Stimulated activated CD4-positive, alpha-beta T cell treated with anti-CD3 and anti-CD28 coated beads, Interleukin-12 subunit alpha, Interleukin-12 subunit beta, amount 100 ng/mL, for 24 hours (primary cell): ENCODE measurements at places on chromosomes 5 and 9.
A peak's percentile ranks its signal among the peaks of the same experiment; 100 is the strongest.

GRCh38 chr9:14887149-14887548 lies 23.1 kb downstream of the FREM1 start:
- DNase-seq, result no peak

GRCh38 chr5:38226091-38226490 lies 32.3 kb upstream of the EGFLAM start:
- DNase-seq, result no peak

DNA sequence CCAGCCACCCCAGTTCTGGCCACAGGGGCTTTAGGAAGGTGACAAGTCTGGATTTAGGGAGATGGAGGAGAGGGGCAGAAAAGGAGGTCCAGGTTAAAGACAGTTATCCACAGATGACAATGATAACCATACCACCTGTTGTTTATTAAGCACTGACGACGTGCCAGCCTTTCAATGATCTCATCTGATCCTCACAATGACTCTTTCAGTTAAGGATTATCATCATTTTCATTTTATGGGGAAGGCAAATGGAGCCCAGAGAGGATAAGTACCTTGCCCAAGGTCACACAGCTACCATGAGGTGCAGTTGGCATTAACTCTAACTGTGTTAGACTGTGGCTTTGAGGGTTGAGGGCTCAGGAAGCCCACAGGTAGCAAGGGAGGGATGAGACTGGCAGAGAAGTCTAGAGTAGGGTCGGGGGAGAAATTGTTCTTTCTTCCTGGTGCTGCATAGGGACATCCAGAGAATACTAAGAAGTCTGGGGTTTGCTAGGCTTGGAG lies 21.5 kb upstream of the JADE2 start:
- no peak for DNase-seq

DNA sequence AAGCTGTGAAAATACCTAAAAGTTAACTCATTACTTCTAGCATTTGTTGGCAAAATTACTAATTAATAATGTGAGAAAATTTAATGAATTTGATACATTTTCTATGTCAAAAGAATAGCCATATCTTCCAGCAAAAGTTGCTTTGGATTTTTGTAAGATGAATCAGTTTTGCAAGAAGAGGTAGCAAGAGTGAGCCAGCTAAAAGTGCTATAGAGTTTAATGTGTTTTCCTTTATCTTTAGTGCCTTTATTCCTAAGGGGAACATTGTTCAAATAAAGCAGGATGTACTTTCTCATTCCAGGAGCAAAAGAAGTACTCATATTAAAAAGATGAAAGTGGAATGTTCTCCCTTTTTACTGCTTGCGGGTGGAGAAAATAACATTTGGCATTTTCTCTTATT lies 622.2 kb downstream of the ANXA1 start:
- DNase-seq, result no peak

GRCh38 chr9:89477811-89478630 lies 19.9 kb downstream of the SEMA4D start:
- no peak for DNase-seq

- no peak for DNase-seq
Measured at GRCh38 chr5:112227911-112228631, 191.0 kb downstream of the EPB41L4A start.

DNA sequence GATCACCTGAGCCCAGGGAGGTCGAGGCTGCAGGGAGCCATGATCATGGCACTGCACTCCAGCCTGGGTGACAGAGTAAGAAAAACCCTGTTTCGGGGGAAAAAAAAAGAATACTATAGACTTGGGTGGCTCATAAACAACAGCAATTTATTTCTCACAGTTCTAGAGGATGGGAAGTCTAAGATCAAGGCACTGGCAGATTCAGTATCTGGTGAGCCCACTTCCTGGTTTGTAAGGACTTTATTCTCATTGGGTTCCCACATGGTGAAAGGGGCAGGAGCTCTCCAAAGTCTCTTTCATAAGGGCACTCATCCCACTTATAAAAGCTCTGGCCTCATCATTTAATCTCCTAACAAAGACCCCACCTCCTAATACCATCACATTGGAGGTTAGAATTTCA lies 8.7 kb downstream of the HINT1 start:
- no peak for DNase-seq

DNA sequence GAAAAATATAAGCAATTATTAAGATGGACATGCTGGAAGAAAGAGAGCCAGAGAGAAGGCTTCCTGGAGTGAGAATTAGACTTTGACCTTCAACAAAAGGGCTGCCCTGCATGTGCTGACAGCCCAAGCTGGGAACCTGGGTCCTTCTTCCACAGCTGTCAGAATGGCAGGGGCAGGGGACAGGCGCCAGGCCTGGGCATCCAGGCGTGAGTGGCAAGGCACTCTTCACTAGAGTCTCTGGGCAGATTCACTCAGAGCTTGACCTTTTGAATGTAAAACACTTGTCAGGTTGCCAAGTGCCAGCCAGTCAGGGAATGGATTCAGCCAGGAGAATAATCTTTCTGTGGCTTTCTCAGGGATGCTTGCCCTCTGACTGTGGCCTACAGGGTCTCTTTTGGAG lies 119.1 kb upstream of the CLINT1 start:
- no peak for DNase-seq

DNA sequence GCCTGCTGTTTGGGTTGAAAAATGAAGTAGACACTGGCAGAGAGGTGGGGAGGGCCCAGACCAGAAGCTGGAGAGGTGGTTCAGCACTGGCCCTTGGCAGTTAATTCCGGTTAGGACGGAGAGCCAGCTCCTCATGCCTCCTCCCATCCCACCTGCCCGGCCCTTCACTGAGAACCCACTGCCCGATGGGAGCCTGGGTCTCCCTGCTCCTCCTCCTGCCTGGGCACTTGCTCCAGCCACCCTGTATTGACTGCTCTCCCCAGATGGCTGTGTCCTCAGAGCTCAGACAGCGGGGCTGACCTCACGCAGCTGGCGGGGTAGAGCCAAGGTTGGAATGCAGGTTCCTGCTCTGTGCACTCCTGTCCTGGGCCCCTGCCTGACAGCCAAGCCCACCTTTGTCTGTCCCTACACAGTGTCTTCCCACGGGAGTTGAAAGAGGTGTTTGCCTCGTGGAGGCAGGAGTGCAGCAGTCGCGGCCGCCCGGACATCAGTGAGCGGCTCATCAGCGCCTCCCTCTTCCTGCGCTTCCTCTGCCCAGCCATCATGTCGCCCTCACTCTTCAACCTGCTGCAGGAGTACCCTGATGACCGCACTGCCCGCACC lies 114.7 kb downstream of the DAB2IP start:
- no peak for DNase-seq

GRCh38 chr9:95425910-95426551 lies 90.7 kb downstream of the PTCH1 start:
- DNase-seq, result no peak

- DNase-seq, result no peak
Measured at GRCh38 chr9:33619666-33620404, 95.8 kb downstream of the ANKRD18B start.

DNA sequence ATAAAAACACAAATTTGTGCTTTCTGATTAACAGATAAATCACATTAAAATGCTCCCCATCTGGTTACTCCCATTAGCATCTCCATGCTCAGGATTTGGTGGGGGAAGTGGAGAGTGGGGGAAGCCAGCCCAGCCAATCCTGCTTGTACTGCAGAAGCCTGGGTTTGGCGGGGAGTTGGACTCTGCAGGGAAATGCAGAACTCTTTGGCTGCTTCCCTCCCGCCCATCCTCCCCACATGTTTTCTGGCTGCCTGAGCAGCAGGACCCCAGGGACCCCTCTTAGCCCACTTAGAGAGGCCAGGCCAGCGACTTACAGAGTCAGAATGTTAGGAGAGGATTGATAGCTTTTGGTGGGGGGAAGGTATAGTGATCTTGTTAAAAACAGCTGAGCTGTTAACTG lies 59.5 kb upstream of the FOXI1 start:
- no peak for DNase-seq

- DNase-seq, result no peak
Measured at GRCh38 chr5:16809010-16809394, 127.1 kb downstream of the MYO10 start.

- DNase-seq, result no peak
Measured at GRCh38 chr9:35690294-35690613, 529 bp upstream of the TPM2 start.

GRCh38 chr5:57770039-57770438 lies 287.4 kb upstream of the ACTBL2 start:
- DNase-seq, result no peak

GRCh38 chr9:131668439-131669268 lies 71.2 kb downstream of the RAPGEF1 start:
- peak; percentile 60 for DNase-seq

- DNase-seq, result no peak
Measured at GRCh38 chr9:93132946-93133680, 938 bp downstream of the NINJ1 start.

DNA sequence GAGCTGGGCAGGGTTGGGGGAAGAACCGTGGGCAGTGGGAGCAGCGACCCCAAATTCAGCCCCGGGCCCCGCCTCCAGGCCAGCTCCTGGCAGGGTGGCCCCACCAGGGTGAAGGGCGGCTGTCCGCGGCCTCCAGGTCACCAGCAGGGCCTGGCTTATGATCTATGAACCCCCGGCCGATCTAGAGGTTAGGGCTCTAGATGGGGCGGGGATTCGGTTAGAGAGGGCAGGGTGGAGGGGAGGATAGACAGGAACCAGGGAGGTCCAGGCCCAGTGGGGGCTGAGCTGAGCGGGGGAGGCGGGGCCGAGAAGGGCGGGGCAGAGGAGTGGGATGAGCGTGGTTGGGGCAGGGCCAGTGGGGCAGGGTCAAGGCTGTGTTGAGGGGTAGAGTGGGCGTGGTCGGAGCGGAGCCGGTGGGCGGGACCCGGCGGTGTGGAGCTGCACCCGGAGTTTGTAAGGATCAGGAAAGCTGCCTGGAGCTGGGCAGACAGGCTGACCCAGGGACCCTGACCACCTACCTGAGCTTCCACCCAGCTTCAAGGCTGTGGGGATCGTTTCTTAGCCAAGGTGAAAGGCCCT lies 29.3 kb upstream of the OBP2B start:
- DNase-seq, result peak; percentile 5

GRCh38 chr9:38144421-38144820 lies 75.4 kb upstream of the SHB start:
- DNase-seq, result no peak

DNA sequence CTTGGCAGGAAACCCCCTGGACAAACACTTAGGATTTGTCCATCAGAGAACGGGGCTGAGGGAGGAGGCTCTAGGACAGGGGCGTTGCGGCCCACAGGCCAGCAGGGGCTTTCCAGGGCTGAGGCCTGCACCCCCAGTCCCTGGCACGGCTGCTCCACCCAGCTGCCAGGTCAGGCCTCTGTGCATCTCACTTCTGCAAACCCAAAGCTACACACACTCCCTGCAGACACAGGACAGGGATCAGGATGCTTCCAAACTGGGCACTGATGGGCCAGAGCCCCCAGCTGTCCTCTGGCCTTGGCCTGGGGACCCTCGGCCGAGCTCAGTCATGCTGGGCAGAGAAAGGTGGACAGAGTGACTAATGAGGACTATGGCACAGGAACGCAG lies 106.2 kb upstream of the SARDH start:
- DNase-seq, result no peak

DNA sequence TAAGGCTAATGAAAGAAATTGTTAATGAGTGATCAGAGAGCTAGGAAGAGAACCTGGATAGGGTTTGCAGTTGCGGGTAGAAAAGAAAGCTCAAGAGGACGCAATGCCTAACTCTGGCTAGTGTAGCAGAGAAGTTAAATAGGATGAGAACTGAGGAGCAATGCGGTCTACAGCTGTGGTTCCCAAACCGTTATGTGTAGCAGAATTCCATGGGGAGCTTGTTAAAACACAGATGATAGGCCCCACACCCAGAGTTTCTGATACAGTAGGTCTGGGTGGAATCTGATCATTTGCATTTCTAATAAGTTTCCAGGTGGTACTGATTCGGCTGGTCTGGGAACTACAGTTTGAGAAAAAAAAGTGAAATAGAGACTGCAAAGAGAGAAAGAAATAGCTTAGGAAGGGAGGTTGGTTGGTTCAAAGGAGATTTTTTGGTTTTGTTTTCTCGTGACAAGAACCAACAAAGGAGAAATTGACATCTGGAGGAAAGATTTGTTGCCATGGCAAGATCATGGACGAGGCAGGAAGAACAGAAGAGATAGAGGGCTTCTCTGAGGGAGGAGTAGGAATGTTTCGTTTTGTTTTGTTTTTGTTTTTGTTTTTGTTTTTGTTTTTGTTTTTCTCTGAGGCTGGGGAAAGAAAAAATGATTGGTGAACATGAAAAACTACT lies 276.1 kb downstream of the ARRDC3 start:
- DNase-seq, result no peak

DNA sequence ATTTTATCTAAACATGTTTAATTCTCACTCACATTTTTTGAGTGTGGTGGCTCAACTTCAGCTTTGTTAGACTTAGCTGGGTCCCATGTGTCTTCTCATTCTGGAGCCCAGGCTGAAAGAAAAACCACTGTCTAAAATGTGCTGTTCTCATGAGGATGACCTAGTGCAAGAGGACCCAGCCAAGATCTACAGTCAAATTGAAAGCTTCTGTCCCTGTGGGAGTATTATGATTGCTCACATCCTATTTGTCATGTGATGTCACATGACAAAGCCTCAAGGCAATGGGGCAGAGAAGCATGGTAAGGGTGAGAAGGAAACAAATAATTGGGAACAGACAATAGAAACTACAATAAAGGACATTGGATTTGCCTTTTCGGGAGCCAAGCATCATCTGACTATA lies 113.4 kb upstream of the ASTN2 start:
- no peak for DNase-seq

- DNase-seq, result no peak
Measured at GRCh38 chr5:178572617-178573016, 17.6 kb downstream of the COL23A1 start.

DNA sequence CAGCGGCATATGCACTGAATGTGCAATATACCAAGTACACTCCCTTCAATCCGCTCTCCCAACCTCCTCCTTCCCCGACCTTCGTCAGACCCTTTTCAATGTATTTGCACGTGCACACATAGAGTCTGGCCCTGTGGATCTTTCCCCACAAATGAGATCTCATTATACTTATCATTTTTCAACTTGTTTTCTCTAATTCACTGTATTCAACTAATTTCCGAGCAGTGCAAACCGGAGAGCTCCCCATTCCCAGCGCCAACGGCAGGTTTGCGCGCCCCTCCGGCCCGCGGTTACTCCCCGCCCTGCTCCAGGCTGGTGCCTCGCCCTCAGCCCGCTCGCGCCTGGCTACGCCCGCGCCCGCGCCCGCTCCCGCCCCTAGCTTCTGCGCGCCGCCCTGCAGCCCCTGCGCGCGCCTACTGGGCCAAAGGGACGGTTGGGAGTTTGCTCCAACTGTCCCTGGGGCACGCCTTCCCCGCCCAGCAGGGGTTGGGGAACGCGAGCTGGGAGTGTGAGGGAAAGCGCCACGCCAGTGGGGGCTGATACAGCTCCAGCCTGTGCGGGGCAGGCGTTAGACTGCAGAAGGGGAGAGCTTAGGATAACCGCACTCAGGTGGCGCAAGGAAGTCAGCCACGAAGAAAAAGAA lies 3.3 kb upstream of the CDC20B start:
- DNase-seq, result no peak

DNA sequence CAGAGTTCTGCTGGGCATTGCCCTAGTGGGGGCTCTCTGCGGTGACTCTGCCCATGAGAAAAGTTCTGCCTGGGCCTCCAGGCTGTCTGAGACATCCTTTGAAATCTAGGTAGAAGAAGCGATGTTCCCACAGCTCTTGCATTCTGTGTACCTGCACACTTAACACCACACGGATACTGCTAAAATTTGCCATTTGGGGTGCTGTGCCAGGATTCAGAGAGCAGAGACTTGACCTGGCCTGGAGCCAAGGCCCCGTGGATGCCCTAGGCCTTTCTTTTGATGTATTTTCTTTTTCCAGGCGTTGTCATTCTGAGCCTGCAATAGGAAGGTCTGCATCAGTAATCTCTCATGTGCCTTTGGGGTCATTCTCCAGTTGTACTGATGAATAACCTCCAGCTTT lies 89.3 kb upstream of the IL12B start:
- no peak for DNase-seq
